ENCODE measurements at places on chromosomes 2 and 18. TPM values are rescaled to one million over a fixed set of nuclear protein-coding genes. Genes with fewer than 3 reads are reported as not detected.

Gene IGFBP5
- polyA plus RNA-seq: 123 TPM

Gene ABCG5
- 8.8 TPM for polyA plus RNA-seq

Gene TCF23
- not detected for polyA plus RNA-seq

Gene CTDSP1
- 137 TPM for polyA plus RNA-seq

Gene CDH2
- 13.9 TPM for polyA plus RNA-seq

Gene ARHGEF4
- polyA plus RNA-seq: 1.1 TPM

Gene PROM2
- polyA plus RNA-seq: 1.4 TPM

Gene CD8B
- 3.0 TPM for polyA plus RNA-seq

Gene GREB1L
- polyA plus RNA-seq: 1.1 TPM
